ENCODE measurements at places on chromosomes 13 and 19. TPM values are rescaled to one million over a fixed set of nuclear protein-coding genes. Genes with fewer than 3 reads are reported as not detected.

Gene ZNF878
- total RNA-seq, result not detected

Gene LILRB5
- total RNA-seq, result not detected

Gene LCP1
- total RNA-seq, result 0.28 TPM

Gene ZNF71
- 4.4 TPM for total RNA-seq

Gene GSX1
- total RNA-seq, result not detected

Gene ETFB
- 189 TPM for total RNA-seq

Gene SLC7A9
- not detected for total RNA-seq

Gene PSG2
- total RNA-seq, result not detected

Gene CEACAM3
- not detected for total RNA-seq

Gene ATXN8OS
- not detected for total RNA-seq

Gene INSR
- 31.3 TPM for total RNA-seq

Gene CFAP97D2
- not detected for total RNA-seq

Gene MYPOP
- total RNA-seq, result 0.85 TPM

Gene GGN
- total RNA-seq, result 0.14 TPM

Gene KBTBD7
- total RNA-seq, result 5.8 TPM

Gene SPINT2
- 1.1 TPM for total RNA-seq

Gene ZBTB32
- total RNA-seq, result not detected

Gene ZNF419
- total RNA-seq, result 11.0 TPM
